ENCODE measurements at places on chromosomes 3 and 15.

- DNase-seq = no peak
Measured at GRCh38 chr3:162498626-162499025, 1002.0 kb downstream of the OTOL1 start.

GRCh38 chr3:31345581-31345980, 187.1 kb upstream of the STT3B start:
- DNase-seq = no peak

DNA sequence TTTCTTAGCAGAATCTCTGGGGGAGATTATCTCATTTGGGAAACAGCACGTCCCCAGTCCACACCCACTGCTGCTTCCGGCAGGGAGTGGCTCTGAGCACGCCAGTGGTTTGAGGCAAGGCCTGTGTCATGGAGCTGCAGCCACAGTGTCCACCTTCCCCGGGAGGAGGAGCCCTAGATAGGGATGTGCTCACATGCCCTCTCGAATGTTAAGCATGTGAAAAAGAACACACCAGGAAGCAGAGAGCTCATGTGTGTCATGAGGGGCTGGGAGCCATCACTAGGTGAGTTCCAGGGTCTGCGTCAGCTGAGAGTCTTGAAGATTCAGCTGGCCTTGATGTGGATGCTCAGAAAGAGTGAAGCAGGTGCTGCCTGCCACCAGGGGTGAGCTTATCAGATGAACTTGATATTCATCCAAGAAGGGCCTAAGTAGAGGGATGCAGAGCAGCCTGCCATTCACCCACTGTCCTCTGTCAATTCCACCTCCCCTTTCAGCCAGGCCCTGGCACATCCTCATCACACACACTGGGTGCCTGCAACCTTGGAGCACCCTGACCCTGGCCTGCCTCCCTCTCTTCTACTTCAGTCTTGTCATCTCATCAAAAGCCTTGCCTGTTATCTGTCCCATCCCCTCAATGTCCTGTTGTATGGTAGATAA, 16.3 kb downstream of the ITGA11 start:
- DNase-seq = no peak

- no peak for DNase-seq
Measured at GRCh38 chr3:128867200-128868125, 12.0 kb upstream of the ACAD9 start.
